ENCODE measurements at places on chromosomes 3 and 15. TPM values are rescaled to one million over a fixed set of nuclear protein-coding genes. Genes with fewer than 3 reads are reported as not detected.

Gene RBP2
- not detected for total RNA-seq

DNA sequence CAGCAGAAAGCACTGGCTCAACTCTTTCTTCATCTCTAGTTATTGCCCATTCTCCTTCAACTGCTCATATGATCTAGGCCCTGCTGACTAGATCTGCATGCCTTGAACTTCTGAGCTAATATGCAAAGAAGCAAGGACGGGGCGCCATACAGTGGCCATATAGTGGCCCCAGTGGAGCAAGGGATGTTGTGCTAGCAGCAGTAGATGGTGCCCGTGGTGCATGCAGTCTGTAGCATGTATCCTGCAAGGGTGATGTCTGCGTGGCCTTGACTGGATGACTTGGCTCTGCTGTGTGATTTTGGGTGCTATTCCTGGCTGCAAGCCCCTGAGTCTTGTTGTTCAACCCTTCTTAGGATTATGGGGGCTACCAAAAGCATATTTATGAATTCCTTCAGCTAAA is 12.2 kb upstream of the NMD3 start:
- DNase-seq = no peak

DNA sequence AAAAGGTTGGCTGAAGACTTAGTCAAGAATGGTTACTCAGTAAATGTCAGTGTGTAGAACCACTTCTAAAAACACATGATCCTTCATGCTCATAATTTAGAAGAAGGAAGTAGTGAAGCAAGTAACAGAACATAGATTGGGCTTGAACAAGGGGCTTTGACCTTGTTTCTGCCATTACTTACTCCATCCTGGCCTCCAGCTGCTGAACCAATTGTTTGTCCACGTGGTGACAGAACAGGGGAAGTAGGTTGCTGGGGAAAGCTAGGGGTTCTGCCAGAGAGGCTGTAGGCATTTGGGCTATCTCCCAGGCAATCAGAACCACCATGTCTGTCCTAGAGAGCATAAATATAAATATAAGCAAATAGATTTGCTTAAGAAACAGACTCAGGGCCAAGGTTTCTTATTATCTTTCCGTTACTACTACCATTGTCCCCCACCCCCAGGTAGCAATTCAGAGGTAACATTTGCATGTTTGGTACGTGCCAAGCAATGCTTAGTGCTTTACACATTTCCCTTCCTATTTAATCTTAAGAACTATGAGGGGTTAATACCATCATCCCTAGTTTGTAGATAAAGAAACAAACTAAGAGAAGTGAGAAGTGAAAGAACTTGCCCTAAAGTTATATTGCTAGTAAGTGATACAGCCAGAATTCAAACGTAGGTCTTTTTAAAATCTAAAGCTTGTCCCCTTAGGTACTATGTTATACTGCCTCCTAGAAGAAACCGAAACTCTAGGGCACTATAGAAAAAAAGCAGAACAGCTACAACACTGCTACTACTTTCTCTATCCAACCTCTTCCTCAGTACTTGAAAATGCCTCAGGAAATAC is 3.0 kb upstream of the SPG11 start:
- no peak for DNase-seq

- no peak for DNase-seq
Measured at GRCh38 chr3:171240504-171240835, 213.9 kb upstream of the SLC2A2 start.

GRCh38 chr15:41573396-41573795 is 14.4 kb downstream of the TYRO3 start:
- DNase-seq = no peak

DNA sequence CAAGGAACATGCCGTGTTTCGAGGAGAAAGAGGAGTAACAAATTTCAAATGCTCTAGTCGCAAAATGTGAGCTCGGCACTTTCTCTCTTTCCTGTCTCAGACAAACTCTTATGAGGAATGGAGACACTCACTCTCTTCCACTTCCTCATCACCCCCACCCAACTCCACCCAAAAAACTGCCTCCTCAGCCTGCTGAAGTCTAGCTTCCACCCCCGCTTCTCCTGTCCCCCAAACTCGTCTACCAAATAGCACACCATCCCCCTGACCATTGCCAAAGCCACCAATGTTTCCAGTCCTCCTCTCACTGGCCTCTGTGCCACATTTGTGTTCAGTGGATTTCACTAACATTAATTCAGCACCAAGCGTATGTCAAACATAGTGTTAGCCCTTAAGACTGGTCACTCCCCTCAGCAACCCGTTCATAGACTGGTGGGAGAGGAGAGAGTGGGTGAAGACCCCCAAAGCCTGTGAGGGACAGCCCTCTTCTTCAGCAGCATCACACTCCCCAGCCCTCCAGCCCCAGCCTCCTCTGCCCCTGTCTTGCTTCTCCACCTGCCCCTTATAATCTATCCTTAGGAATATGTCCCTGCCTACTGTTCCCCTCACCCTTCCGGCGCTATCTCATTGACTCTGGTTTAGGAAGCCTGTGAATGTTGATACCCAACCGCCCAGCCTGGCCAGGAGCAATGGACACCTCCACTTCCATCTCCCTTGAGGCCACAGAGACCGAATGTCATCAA is 77.3 kb downstream of the FAM174B start:
- DNase-seq = no peak

GRCh38 chr15:40161693-40162391 is 973 bp downstream of the BUB1B start:
- DNase-seq = no peak

DNA sequence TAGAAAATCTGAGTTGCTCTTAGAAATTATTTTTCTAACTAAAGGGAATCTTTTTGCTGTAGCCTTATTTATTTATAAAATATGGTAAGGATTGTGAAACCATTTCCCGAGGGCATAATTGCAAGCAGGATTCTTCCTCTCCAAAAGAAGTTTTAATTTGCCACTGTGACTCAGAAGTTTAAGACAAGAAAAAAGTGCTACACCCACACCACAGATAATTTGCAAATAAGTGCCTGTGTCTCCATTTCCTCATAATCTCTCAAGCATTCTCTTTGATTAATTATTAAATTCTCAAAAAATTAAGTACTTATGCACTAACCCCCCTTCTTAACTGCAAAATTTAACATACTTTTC is 43.6 kb downstream of the RASA2 start:
- peak; percentile 82 for DNase-seq
